ENCODE measurements at places on chromosomes 2 and 18. TPM values are rescaled to one million over a fixed set of nuclear protein-coding genes. Genes with fewer than 3 reads are reported as not detected.

The CFAP221 gene
- not detected for total RNA-seq

The C1QL2 gene
- not detected for total RNA-seq

The SMCHD1 gene
- total RNA-seq, result 96.6 TPM

The LRATD1 gene
- 0.51 TPM for total RNA-seq

The PID1 gene
- total RNA-seq, result 8.2 TPM

The SULT1C2 gene
- 0.26 TPM for total RNA-seq

The CIB4 gene
- not detected for total RNA-seq

The AGXT gene
- not detected for total RNA-seq

The SIX2 gene
- not detected for total RNA-seq

The PDCL3 gene
- 11.4 TPM for total RNA-seq

The IL36A gene
- not detected for total RNA-seq

The ABCB11 gene
- not detected for total RNA-seq

The CTAGE1 gene
- total RNA-seq, result under 0.01 TPM

The EIF2B4 gene
- 28.6 TPM for total RNA-seq

Measured in fibroblast of lung (primary cell).